Activated CD4-positive, alpha-beta T cell treated with anti-CD3 and anti-CD28 coated beads, Interleukin-2, Interleukin-4, amounts not matched to agents 100 ng/mL and 50 ng/mL, durations not matched to agents 16 hours and 8 hours (primary cell): ENCODE measurements at places on chromosomes 7 and 10.

DNA sequence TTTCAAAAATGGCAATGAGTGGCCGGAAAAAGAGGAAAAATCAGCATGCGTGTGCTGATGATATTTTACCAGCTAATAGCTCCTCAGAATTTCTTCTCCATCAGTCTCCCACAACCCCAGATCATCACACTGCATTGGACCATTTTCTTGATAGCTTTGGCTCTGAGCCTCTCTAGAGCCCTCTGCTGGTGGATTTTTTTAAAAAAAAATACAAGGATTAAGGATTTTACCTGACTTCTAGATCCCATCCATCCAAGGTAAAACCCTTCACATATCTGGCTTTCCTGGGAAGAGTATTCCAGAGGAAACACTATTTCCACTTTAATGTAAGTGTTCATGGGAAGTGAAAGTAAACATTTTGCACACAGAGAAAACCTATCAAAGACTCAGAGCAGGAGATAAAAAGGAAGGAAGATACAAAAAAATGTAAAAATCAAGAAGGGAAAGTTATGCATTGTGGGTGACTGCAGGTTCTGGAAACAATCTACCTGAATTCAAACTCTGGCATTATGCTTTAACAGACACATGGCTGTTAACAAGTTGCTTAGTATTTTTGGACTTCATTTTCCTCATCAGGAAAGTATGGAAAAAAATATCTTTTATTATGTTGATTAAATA, 380.9 kb downstream of the LRRTM3 start:
- no peak for DNase-seq

GRCh38 chr10:28730031-28730778, 52.9 kb downstream of the BAMBI start:
- DNase-seq: no peak

GRCh38 chr7:145105561-145105960, 269.7 kb upstream of the TPK1 start:
- no peak for DNase-seq

DNA sequence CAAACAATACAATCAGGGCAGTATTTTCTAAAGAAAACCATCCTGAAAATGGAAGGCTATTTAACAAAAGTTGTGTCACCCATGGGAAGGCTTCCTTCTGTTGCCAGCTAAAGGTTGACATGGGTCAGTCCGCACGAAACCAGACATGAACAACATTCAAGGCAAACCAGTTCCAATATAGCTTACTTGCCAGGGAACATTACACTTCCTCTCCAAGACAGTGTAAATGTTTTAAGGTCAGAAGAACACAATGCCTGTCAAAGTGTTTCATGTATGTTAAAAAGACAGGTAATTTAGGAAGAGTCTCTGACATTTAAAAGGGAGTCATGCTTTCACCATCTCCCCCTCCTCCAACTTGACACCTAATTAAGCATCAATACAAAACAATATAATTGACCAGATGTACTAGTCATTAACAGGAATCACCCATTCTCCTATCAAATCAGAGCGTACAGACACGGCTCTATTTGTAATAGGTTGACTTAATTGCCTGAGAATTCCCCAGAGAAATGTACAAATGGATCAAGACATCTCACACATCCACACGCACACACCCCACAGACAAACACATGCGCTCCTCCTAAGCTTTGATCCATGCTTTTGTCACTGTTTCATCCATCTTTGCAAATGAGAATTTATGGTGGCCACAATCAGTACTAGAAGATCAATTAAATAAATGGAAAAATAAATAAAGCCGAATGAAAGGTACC, 69.5 kb downstream of the CACNA2D1 start:
- no peak for DNase-seq

- DNase-seq: no peak
Measured at GRCh38 chr7:121745856-121746255, 127.1 kb upstream of the PTPRZ1 start.

- DNase-seq: peak; percentile 72
Measured at GRCh38 chr10:99870123-99870730, 87.8 kb downstream of the ABCC2 start.

GRCh38 chr7:95546647-95547046, 49.7 kb downstream of the PDK4 start:
- DNase-seq: no peak

DNA sequence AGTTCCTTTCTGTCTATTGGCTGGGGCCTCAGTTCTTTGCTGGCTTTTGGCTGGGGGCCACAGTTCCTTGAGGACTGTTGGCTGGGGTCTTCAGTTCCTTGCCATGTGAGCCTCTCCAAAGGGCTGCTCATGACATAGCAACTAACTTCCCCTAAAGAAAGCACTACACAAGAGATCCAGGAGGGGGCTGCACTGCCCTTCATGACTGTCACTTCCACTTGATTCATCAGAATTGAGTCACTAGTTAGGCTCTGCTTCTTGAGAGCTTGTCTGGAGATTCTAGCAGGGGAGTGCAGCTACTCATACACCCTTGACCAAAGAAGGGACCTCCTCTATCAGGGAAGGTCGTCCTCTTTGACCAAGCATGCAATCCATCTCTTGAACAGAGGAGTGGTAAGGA, 38.0 kb upstream of the MKX start:
- DNase-seq: peak; percentile 7

- DNase-seq: no peak
Measured at GRCh38 chr7:16967300-16967811, 85.6 kb upstream of the AGR3 start.

DNA sequence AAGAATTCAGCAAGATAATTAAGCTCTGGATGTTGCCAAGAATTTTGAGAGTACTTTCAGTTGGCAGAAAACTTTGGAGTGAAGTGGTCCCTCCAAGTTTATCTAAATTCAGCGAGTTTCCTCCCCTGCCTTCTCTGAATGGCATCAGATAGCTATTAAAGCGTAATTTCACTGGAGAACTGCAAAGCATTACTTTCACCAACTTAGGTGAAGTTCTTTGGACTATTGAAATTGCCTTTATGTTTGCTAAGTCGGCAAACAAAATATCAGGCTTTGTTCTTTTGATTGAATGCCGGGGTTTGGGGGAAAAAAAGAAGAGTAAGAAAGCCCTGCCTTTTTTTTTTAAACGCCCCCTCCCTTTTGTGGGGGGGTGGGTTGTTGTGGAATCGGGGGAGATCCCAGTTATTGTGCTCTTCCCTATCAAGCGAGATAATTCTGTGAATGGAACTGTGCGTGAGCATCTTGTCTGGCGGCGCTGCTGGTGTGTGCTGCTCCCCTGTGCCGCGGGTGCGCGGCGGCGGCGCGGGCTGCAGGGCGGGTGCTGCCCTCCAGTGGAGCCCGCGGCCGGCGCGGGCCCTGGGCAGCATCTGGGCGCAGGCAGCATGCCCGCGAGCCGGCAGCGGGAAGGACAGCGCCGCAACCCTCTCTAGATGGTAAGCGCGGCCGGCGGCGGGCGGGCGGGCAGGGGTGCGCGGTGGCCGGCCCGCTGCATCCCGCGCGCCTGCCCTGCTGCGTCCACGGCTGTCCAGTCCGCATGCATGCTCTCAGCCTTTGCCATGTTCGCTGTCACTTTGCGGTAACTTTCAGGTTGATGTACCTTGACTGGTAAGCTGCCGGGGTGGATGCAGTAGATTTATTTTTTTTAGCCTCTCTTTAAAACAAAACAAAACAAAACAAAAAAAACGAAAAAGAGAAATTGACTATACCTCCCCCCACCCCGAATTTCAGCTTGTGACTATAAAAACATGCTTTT, 176.5 kb downstream of the TCF7L2 start:
- DNase-seq: peak; percentile 17

- DNase-seq: no peak
Measured at GRCh38 chr10:32923849-32924248, 34.2 kb downstream of the ITGB1 start.

DNA sequence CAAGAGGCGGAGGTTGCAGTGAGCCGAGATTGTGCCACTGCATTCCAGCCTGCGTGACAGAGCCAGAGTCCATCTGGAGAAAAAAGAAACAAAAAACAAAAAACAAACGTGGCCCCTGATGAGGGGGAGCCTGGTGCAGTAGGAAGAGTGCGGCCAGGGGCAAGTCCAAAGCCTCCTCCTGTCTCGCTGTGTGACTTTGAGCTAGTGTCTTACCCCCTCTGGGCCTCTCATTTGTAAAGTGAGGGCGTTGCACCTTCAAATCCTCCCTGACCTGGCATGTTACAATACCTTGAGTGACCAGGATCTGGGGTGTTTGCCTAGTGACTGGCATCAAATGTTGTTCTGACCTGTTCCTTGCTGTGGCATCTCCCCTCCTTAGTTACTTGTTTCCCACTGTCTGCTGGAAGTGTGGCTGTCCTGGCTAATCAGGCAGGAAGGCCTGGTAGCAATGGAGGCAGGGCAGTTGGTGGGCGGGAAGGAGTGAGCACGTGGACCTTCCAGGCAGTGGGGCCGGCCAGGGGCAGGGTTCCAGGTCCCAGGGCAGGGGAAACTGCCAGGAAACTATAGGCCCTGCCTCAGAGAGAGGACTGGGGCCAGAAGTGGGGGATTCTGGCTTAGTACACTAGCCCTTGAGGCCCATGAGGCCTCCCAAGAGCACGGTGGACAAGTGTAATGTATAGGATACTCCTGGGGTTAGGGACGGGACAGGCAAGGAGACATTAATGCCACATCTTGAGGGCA, 24.5 kb upstream of the GOLGA7B start:
- DNase-seq: no peak

GRCh38 chr10:6151087-6151977, 51.4 kb upstream of the PFKFB3 start:
- DNase-seq: peak; percentile 61

DNA sequence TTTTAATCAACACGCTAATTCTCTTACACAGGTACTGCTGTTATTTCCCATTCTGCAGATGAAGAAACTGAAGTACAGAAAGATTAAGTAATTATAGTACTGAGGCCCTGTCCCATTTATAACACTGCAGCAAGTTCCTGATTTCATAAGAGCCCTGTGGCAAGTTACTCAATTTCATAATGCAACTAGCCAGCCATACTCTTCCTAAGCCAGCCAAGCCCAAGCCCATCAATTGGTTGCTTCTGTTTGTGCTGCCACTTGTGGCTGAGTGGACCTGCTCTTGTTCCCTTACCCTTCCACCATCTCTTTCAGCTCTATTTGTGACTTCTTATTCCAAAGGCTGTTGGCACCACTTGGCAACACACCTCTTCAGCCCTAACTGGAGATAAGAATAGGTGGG, 19.7 kb upstream of the PRPF18 start:
- no peak for DNase-seq

GRCh38 chr7:17150018-17150417, 148.4 kb upstream of the AHR start:
- DNase-seq: no peak

DNA sequence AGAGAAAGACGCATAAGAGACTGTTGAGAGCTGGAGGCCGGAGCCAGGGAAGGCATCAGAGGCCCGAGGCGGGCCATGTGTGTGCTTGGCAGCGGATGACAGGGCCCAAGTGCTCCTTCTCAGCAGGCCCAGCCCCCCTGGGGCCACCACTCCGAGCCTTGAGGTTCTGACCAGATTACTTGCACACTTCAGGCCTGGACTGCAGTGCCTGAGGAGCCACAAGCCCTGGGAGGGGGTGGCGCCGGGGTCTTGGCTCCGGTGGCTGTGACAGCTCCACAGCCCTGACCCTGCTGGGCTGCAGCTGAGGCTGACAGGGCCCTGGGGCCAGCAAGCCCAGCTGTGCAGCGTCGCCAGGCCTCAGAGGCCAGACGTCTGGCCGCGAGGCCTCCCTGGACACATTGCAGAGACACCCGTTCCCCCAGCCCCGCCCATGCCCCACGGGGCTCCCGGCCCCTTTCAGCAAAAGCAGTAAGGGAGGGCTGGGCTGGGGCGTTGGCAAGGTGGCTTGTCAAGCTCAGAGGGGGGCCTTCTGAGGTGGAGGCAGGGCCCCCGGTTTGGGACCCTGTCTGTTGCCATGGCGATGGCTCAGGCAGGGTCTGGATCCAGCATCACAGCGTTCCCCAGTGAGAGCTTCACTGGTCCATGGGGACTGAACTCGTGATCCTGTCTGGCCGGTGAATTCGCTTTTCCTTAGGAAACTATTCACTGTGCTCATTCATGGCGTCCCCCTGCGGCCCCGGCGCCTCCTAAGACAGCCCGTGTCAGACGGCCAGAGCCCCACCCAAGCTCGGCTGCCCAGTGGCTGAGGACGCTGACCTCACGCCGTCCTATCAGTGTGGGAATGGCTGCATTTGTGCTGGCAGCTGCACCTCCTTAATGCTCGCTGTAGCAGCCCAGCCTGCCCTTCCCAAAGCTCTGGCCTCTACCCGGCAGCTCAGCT, 5.7 kb downstream of the ELN start:
- no peak for DNase-seq

GRCh38 chr10:74910976-74911350, 84.6 kb downstream of the KAT6B start:
- no peak for DNase-seq

GRCh38 chr10:115606086-115606485, 512.9 kb downstream of the ATRNL1 start:
- no peak for DNase-seq

- DNase-seq: no peak
Measured at GRCh38 chr10:18100669-18101068, 39.6 kb upstream of the CACNB2 start.

DNA sequence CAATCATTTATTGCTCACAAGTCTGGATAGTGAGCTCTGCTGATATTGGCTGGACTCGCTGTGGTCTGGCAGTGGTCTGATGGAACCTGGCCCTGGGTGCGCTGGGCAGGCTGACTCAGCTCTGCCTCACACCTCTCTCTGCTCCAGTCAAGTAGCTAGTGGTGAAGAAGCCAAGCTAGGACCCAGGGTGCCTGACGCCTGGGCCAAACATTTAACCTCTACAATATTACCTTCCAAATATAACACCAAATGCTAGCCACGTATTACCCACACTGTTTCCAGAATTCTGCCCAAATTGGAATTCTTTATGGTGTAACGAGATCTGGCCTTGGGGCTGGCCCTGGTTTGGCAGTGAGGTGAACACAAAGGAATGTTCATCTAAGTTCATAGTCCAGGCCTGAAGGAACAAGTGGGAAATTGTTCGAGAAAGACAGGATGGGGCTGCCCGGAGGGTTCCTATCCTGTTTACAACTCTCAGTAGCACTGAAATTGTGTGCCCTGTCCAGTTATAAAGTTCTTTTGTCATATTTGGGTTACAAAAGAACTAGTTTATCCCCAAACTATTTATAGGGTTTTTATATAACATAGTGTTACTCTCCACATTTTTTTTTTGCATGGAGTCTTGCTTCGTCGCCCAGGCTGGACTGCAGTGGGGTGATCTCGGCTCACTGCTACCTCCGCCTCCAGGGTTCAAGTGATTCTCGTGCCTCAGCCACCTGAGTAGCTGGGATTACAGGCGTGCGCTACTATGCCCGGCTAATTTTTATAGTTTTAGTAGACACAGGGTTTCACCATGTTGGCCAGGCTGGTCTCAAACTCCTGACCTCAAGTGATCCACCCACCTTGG, 16.3 kb downstream of the OR2AE1 start:
- no peak for DNase-seq
